ENCODE measurements at places on chromosomes 1 and 21.

GRCh38 chr1:7565099-7565750, 205.9 kb upstream of the VAMP3 start:
- no peak for DNase-seq

GRCh38 chr1:23999156-23999671, 19.1 kb upstream of the SRSF10 start:
- DNase-seq = no peak

GRCh38 chr1:109885589-109885988, 25.1 kb upstream of the CSF1 start:
- DNase-seq = no peak

DNA sequence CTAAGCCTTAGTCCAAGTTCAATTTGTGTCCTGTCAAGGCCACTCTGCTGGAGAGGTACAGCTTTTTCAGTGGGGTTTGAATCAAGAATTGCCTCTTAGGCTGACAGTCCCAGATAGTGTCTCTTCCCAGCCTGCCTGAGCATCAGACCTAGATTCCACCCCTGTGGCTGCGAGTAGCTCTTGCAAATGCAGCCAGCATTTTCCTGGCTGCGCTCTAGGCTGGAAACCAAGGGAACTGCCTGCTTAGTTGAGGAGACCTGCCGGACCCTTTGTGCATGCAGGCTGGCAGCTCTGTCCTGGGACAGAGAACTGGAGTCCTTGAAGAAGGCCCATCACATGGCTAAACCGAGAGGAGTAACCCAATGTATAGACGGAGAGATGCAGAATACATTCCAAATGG, 293.7 kb downstream of the PCP4 start:
- DNase-seq = no peak

GRCh38 chr1:119797162-119797561, 14.1 kb downstream of the REG4 start:
- no peak for DNase-seq

- no peak for DNase-seq
Observed at GRCh38 chr1:168514455-168514854, 29.3 kb downstream of the XCL2 start.

- DNase-seq = no peak
Observed at GRCh38 chr1:171654201-171654941, 1.9 kb upstream of the MYOC start.

GRCh38 chr1:51305371-51305823, 25.0 kb downstream of the TTC39A start:
- DNase-seq = no peak

DNA sequence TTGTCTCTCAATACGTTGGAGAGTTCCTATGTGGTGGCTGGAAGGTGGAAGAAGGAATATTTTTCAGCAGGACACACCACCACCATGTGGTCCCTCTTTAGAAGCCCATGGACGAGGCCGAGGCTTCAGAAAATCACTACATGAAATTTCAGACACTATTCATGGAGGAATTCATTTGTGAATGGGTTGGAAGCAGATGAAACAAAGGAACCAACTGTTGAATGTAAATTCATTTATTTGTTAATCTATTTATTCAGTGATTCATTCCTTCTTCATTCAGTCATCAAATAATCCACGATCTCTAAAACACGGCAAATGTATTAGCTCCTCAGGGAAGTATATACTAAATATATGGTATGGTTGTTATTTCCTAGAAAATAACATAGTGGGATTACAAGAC, 12.2 kb downstream of the SLC35F3 start:
- DNase-seq = no peak

- no peak for DNase-seq
Observed at GRCh38 chr1:1858382-1859086, 32.4 kb downstream of the GNB1 start.

GRCh38 chr21:36422279-36423098, 37.3 kb downstream of the CHAF1B start:
- DNase-seq = no peak

- no peak for DNase-seq
Observed at GRCh38 chr1:10717296-10718082, 79.0 kb downstream of the CASZ1 start.

- peak; percentile 48 for DNase-seq
Observed at GRCh38 chr1:9687120-9687873, 35.8 kb downstream of the PIK3CD start.

DNA sequence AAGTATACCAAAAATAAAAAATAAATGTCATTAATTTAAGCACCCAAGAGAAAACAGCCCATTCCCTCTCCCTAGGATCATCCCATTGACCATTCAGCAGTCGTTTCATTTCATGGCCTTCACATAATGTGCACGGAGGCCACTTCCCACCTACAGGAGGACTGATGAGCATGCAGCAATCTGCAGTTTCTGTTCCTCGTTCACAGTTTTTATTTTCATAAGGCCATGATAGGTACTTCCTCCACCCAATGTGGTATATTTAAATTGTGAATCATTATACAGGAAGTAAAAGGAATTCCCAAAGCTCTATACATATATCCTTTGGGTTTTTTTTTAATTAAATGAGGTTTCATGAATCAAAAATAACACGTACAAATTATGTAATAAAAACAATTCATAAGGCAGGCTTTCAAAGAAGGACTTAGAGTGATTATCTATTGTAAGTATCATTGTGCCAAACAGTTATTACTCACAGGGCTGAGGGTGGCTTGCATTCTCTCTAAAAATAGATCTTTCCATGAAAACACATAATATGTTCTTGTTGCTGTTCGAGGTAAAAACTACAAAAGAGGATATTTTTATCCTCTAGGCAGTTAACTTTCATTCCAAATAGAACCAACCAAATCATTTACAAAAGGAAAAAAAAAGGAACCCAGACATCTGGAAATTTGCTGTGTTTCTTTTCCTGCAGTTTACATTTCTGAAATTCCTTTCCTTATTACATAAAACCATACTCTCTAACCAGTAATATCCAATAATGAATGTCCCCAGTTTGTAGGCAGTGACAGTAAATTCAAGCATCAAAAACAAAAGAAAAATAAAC, 27.5 kb upstream of the SLC44A3 start:
- DNase-seq = no peak

DNA sequence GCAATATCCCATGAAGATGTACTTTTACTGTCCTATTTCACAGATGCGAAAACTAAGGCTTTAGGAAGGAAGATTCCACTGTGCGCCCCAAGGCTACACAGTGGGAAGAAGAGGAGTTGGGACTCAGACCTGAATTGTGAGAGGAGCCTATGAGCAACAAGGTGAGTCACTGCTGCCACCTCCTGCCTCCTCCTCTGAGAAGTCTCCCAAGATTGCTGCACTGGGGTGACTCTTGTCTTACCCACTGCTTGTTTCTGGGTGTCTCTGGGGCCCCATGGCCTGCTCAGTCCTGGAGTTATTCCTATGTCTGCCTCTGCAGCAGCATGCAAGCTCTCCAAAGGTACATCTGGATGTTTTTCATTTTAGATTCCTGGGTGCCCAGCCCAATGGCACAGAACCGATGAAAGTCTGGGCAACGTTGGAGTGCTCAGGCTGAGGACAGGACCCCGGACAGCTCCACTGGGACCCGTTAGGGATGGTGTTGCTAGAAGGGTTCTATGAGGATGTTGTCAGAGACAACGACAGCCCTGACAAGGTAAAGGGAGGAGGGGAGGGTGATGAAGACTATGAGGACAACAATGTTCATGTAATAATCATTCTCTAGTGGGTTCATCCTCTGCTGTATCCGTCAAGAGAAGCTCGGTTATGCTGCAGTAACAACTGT, 11.0 kb upstream of the C1QA start:
- DNase-seq = no peak

DNA sequence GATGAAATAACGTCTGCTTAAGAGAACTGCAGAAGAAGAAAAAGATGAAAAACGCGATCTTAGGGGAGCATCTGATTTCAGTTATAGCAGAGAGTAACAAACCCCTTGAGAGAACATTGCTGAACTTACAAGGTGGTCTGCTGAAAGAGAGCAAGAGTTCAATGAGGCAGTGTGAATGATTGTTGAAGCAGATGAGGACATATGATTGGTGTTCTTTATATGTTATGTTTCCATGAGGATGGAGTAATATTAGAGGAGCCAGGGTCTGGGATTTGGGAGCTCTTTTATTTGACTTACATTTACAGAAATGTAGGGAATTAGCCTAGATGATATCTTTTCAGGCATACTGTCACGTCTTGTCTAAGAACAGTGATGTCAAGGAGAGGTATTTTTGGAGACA, 1302.0 kb downstream of the KCNT2 start:
- DNase-seq = no peak

DNA sequence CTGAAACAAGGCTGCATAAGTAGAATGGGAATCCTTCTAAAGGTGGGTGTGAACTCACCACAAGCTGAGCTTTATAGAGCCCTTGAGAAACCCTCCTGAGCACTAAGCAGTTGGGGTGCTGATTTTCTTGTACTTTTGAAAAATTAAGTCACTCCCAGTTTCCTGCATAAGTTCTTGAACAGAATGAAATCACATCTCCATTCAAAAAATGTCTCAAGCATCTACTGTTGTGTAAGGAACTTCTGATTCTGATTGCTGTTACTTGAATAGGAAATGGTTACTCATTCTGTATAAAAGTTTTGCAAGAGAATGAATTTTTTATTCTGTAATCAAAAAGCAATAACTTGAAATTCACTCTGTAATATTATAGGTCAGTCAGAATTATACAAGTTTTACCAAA, 50.8 kb upstream of the WNT2B start:
- no peak for DNase-seq

DNA sequence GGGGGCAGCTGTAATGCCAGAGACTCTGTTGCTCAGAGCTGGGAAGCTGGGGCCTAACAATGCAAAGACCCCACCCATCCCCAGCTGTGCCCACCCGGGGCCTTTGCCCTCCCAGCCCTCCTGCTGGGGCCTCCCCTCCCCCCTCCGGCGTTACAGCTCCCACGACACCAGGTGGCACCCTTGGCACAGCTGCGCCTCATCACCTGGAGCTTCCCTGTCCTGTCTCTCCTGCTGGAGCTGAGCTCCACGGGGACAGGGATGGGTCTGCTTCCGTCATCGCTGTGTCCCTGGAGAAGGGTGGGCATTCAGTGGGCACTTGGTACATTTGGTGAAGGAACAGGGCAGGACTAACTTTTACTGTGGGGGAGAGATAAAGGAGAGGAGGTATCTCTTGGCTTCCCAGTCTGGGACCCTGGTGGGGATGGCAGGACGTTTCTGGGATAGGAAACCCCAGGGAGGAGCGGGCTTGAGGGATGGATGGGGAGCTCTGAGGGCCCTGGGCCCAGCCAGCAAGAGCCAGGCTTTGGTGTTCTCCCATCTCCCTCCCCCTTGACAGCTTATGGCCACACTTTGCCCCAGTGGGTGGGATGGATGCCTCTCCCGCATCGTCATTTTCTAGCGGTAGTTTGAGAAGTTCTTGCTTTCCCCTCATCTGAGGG, 453.2 kb downstream of the PTPRU start:
- DNase-seq = no peak

- DNase-seq = no peak
Observed at GRCh38 chr21:36076878-36077655, 7.2 kb downstream of the CBR1 start.

DNA sequence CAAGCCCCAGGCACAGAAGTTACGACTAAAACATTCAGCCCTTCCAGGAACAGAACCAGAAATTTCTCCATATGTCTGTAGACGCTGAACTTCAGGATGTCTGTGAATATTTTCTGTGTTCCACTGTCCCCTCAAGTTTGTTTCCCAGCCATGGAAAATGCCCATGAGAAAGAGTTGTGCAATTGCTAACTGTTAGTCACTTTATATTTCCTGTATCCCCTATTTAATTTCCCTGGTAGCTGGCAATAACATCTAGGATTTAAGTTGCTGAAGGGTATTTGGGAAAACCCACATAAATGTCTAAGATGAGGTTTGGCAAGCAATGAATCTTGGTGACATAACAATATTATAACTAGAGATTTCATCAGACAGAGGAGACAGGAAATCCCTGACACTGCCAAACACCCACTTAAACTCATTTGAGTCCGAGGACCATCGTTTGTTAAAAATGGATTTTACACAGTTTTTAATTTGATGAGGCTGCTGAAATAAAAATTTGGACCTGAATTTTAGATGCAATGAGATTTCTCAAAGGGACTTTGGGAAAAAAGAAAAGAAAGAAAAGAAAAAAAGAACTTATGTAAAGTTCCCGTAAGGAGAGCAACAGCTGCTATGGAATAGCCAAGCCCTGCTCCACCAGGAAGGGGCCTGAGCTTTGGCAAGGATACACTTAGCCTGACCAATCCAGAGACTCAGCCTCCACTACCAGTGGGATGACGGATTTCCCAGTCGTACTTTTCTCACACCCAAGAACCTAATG, 21.8 kb upstream of the ERRFI1 start:
- DNase-seq = no peak

- no peak for DNase-seq
Observed at GRCh38 chr1:170355267-170355801, 176.6 kb upstream of the GORAB start.

GRCh38 chr21:31087639-31088473, 49.6 kb upstream of the KRTAP19-8 start:
- DNase-seq = no peak

DNA sequence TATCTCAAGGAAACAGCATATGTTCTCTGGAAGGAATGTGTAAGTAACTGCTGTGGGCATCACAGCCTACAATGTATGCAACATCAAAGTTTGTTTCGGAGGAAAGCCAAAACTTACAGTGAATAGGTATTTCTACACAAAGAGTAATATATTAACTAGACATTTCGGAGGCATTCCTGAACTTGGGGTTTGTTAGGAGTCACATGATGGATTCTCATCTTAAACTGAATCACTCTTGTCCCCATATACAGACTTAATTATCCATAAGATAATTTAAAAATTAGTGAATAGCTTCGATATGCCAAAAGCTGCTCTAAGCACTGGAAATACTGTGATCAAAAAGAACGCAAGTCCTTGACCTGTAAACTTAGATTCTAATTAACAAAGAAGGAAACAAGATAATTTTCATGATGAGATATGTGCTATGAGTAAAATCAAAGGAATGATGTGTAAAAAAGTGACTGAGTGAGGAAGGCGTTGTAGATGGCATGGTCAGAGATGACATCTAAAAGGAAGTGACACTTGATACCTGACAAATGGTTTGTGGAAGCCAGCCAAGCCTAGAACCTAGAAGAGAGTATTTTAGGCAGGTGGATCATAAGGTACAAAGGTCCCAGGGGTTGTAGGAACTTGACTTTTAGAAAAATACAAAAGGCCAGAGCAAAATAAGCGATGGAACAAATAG, 273.1 kb downstream of the MRPL39 start:
- no peak for DNase-seq

GRCh38 chr1:66360285-66360724, 173.6 kb upstream of the SGIP1 start:
- DNase-seq = no peak
